ENCODE measurements at places on chromosomes 6 and 20.

GRCh38 chr20:33061658-33062028 is 7.9 kb downstream of the BPIFB3 start:
- no peak for DNase-seq

GRCh38 chr6:9224539-9224938 is 789.2 kb upstream of the SLC35B3 start:
- DNase-seq, result no peak

- DNase-seq, result no peak
Observed at GRCh38 chr6:28407401-28407800, 7.9 kb upstream of the ZSCAN12 start.

- peak; percentile 9 for DNase-seq
Observed at GRCh38 chr6:37182736-37183590, 13.0 kb downstream of the PIM1 start.

GRCh38 chr6:33344701-33345697 is 27.5 kb upstream of the ZBTB22 start:
- peak; percentile 62 for DNase-seq

GRCh38 chr6:24720131-24720603 is 1.2 kb upstream of the C6orf62 start:
- peak; percentile 62 for DNase-seq

GRCh38 chr6:114955363-114955762 is 612.5 kb upstream of the HS3ST5 start:
- no peak for DNase-seq

GRCh38 chr20:57433657-57434389 is 42.6 kb downstream of the RBM38 start:
- DNase-seq, result no peak

DNA sequence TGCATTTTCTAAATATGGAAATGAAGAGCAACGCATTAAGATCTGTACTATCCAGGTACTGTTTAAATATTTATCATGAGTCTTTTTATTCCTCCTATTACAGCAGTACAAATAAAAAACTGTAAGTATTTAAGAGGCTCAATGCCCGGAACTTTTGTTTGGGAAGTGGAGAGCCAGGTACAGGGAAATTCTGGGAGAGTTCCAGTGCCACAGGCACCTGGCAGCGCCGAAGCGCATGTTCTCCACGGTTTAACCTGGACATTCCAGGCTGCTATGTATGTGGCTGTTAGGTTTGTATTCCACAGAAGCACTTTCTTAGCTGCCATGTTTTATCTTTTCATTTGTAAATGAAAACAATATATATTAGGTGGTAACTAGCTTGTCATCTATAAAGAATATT is 81.7 kb downstream of the PREP start:
- DNase-seq, result peak; percentile 38

- no peak for DNase-seq
Observed at GRCh38 chr6:120786256-120786655, 548.0 kb downstream of the TBC1D32 start.

- no peak for DNase-seq
Observed at GRCh38 chr20:21189761-21190523, 64.1 kb downstream of the KIZ start.

GRCh38 chr20:62706344-62706743 is 2.3 kb upstream of the NTSR1 start:
- no peak for DNase-seq

GRCh38 chr20:40724566-40724965 is 35.5 kb upstream of the MAFB start:
- no peak for DNase-seq

- DNase-seq, result no peak
Observed at GRCh38 chr6:5665667-5666066, 341.1 kb downstream of the NRN1 start.

DNA sequence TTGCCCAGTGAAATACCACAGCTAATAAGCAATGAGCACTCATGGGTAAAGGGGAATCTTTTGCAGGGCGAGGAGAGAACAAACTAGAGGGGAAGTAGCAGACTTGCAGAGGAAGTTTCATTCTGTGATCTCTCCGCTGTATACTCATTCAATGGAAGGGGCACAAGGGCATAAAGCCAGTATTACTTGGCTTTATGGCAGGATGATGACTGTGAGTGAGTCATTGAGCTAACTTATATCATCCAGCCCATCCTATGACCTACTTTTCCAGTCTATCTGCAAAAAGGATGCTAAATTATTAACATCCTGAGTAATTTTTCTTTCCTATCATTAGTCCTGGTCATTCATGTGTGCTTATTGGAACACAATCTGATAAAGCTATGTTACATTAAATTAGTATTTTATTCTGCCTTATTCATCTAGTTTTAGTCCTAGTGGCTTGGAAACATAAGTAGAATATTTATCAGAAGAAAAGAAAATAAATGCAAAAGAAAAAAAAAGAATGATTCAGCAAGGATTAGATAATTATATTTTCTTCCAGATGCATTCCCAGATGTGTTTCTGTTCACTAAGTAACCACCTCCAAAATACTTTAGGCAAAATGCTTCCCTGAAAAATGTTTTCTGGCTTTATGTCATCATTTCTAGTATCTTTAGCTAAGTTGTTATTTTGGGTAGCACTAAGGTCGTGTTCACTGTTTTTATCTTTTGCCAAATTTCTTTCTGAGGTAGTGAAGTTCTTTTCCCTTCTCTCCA is 471.7 kb downstream of the CDKAL1 start:
- DNase-seq, result no peak

DNA sequence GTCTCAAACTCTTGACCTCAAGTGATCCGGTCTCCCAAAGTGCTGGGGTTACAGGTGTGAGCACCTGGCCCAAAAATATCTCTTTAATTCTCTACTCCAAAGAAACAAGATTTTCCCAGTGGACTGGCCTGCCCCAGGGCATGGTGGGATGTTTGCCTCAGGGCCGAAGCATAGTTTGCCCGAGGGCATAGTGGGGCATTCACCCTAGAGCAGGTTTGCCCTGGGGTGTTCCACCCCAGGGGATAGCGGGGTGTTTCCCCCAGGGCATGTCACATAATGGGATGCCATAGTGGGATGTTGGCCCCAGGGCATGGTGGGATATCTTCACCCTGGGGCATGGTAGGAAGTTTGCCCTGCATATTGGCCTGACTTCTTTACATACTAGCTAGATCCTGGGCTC is 97.2 kb downstream of the VEGFA start:
- DNase-seq, result no peak

GRCh38 chr20:64130876-64131275 is 23.5 kb upstream of the NPBWR2 start:
- peak; percentile 6 for DNase-seq

- no peak for DNase-seq
Observed at GRCh38 chr20:25574411-25574810, 10.9 kb downstream of the NINL start.

DNA sequence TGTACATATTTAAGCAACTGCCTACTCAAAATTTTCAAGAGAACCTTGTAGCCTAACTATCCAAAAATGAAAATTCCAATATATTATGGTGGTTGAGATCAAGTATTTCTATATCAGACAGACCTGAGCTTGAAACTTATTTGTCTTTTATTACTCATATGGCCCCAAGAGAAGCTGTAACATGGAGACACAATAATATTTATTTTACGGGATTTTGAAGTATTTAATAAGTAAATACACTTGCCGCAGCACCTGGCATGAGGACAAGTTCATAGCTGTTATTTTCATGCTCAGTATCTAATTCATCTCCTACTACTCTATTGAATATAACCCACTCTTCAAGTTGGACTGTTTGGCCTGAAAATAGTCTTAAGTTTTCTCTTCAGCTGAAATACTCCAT is 28.0 kb downstream of the PTPRK start:
- DNase-seq, result peak; percentile 53

DNA sequence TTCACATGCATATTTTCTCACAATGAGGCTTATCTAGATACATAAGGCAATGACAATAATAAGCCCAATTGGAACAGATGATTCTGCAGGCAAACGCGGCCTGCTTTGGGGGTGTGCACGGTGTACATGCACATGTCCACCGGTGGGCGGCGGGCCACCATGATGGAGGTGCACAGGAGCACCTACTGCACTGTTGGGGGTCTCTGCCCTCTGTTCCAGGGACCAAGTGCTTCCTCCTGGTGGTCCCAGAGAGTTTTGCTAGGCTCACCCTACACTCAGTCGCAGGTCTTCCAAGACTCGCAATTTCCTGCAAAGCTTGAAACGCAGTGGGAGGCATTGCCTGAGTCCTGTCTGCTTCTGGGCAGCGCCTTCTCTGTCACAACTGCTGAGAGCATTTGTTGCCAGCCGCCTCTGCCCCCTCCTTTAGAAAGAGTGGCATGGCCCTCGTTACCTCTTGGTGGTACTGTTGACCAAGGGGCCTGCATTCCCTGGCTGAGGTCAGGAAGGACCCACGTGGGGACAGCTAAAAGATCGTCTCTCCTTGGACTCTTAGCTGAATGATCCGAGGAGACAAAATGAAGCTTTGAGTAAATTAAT is 135.3 kb downstream of the ERMARD start:
- no peak for DNase-seq

GRCh38 chr6:42375007-42375635 is 76.6 kb downstream of the TRERF1 start:
- no peak for DNase-seq

DNA sequence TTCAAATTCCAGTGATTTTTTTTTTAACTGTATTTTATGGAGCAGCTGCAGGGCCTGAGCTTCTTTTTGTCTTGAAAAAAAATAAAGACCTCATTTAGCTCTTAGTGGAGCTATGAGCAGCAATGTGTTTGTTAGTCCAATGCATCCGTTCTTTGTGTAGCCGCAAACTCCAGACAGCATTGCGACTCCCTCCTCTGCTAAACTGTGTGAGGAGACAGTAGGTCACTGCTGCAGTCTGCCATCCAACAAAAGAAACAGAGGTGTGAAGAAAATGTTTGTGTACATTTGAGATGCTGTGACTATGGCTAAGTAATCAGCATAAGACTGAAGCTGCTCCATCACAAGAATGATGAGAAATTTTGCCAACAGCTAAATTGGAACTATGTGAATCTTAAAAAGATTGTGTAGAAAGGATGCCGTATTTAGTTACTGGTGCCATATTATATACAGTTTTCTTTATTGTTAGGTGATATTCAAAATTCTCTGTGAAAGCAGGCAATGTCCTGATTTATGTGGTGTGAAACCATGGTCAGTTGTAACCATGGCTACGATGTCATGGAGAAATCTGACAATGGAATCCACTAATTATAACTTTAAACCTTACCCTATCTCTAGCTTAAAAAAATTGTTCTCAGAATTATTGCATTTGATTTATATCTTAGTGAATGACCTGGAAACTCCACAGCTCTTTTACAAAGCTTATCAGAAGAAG is 428.8 kb upstream of the EPHA7 start:
- no peak for DNase-seq

DNA sequence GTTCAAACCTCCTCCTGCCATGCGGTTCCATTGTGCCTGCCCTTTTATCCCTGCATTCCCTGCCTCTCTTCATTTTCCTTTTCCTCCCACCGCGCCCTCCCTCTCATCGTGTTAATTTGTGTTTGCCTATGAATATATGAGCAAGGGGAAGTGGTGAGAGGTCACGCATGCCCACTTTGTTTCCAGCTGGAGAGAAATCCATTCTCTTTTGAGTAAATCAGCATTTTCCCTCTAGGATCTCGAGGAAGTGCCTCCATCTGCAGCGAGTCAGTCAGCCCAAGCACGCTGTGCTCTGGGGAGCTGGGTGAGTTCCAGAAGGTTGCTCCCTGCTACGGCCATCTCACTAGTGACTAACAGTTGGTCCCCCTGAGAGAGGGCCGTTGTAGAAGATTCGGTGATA is 42.9 kb downstream of the CDH26 start:
- no peak for DNase-seq

- DNase-seq, result no peak
Observed at GRCh38 chr6:96196633-96197032, 180.9 kb downstream of the FUT9 start.

GRCh38 chr6:102679865-102680264 is 1286.4 kb downstream of the GRIK2 start:
- DNase-seq, result no peak

GRCh38 chr20:44483112-44483511 is 7.4 kb downstream of the TTPAL start:
- no peak for DNase-seq

DNA sequence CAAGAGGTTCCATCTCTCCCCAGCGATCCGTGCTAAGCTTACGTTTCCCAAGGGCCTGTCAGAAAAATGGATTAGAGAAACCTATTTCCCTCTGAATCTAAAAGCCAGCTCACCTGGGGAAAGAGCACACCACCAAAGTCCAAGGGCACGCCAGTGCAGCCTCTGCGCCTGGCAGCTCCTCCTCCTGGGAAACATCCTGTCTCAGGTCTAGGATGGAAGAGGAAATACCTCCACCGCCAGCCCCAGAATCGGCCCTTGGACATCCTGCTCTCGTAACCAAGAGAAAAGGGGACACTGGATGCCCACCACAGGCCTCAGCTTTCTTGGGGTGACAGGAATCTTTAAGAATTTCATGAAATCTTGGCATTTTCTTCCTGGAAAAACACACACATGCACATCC is 18.7 kb downstream of the RAMACL start:
- no peak for DNase-seq

GRCh38 chr6:161168281-161168891 is 105.5 kb downstream of the AGPAT4 start:
- no peak for DNase-seq

GRCh38 chr20:33687370-33687915 is 1.3 kb upstream of the E2F1 start:
- DNase-seq, result no peak

- peak; percentile 73 for DNase-seq
Observed at GRCh38 chr20:23161968-23162696, 76.0 kb upstream of the CD93 start.

DNA sequence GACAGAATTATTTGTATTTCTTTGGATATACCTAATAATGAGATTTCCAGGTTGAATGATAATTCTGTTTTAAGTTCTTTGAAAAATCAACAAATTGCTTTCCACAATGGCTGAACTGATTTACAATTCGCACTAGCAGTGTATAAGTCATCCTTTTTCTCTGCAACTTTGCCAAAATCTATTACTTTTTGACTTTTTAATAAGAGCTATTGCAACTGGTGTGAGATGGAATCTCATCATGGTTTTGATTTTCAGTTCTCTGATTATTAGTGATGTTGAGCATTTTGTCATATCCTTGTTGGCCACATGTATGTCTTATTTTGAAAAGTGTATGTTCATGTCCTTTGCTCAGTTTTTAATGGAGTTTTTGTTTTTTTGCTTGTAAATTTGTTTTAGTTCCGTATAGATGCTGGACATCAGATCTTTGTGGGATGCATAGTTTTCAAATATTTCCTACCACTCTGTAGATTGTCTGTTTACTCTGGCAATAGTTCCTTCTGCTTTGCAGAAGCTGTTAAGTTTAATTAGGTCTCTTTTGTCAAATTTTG is 409.8 kb upstream of the CITED2 start:
- DNase-seq, result no peak

- no peak for DNase-seq
Observed at GRCh38 chr6:62298745-62299392, 12.8 kb upstream of the KHDRBS2 start.
